ENCODE measurements at places on chromosomes 6 and 20.
A peak's percentile ranks its signal among the peaks of the same experiment; 100 is the strongest.

- peak; percentile 82 for DNase-seq
These were observed 64.2 kb downstream of the SGK1 start for GRCh38 chr6:134253681-134254080.

- DNase-seq = peak; percentile 67
These were observed 50.0 kb upstream of the DST start for GRCh38 chr6:56692523-56693245.

GRCh38 chr6:167928111-167928510 lies 69.4 kb upstream of the KIF25 start:
- no peak for DNase-seq

- DNase-seq = no peak
These were observed 18.9 kb upstream of the GTF3C6 start for GRCh38 chr6:110939429-110940200.

DNA sequence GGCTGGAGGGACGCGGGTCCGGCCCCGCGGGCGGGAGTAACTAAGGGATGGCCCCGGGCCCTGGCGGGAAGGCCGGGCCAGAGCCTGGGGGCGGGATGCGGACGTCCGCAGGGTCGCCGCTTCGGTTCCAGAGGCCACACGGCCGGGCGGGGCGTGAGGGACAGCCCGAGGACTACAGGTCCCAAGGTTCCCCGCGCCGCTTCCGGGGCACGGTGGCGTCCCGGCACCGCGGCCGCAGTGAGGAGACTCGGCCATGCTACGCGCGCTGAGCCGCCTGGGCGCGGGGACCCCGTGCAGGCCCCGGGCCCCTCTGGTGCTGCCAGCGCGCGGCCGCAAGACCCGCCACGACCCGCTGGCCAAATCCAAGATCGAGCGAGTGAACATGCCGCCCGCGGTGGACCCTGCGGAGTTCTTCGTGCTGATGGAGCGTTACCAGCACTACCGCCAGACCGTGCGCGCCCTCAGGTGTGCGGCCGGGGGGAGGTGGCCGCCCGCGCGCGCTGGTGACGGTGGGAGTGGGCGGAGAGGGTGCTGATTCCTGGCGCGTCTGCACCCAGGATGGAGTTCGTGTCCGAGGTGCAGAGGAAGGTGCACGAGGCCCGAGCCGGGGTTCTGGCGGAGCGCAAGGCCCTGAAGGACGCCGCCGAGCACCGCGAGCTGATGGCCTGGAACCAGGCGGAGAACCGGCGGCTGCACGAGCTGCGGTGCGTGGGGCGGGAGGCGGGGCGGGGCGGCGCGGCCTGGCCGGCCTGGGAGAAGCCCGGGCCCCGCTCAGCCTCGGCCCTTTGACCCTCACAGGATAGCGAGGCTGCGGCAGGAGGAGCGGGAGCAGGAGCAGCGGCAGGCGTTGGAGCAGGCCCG lies at the start of gene MRPS26:
Gene MRPS26 (plus strand): TSS at position 237 of the 861 bp plus-strand sequence. CDS start 17 bp downstream, at position 254.
- peak; percentile 87 for DNase-seq

- DNase-seq = no peak
These were observed 31.6 kb upstream of the LAMA4 start for GRCh38 chr6:112286010-112286409.

DNA sequence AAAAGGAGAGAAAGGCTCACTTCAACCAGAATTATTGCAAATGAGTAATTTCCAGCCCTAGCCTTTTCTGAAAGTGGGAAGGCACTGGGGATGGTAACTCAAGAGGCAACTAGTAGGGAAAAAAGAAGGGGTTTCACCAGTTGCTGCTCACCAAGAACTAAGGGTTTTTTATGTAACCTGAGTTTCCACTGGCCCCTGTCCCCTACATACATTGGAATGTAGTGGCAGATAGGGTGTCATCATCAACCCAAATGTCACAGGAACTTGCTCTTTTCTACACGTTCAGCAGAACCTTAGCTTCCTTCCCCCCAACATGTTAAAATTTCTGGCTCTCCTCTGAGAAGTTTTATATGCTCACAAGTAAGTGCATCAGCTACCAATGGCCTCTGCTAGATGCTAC lies 38.2 kb upstream of the PKHD1 start:
- no peak for DNase-seq

- DNase-seq = no peak
These were observed 462.9 kb downstream of the COL12A1 start for GRCh38 chr6:74742793-74743508.

- DNase-seq = peak; percentile 23
These were observed 47.7 kb downstream of the AKAP7 start for GRCh38 chr6:131182991-131183425.

DNA sequence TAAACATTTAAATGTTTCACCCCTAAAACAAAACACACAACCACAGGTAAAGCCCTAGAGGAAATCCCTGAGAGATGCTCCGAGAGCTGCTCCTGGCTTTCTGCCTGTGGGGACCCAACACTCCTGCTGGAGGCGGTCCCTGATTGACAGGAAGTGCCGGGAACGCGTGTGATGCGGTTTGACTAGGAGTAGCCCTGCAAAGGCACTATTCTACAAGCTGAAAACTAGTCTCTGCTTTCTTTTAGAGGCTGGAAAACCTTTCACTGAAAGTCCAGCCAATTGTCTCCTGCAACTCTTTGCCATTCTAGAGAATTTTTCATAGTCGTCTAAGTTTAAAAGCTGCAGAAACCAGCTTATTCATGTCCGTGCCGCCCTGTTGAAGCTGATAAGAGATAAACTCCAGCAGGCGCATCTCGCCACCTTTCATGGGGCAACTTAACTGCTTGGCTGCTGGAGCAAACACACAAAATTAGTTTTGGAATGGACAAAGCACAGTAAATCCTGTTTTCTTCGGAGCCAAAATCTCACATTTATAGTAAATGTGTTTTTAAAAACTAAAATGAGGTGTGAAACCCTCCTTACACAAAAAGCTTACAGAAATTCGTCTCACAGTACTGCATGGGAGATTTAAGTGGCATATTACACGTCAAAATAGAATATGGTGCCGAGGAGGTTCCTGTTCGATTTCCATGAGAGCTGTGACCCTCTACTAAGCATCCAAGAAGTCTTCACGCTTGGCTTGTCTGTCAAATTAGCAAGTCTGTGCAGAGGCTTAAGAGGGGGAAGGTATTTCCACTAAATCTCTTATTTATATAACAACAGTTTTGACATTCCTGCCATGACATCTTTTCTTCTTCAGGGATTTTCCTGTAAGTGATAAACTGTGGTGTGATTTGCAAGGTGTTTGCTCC lies 46.9 kb downstream of the DACT2 start:
- no peak for DNase-seq

GRCh38 chr6:160160450-160160849 lies 38.8 kb downstream of the SLC22A1 start:
- DNase-seq = peak; percentile 18

DNA sequence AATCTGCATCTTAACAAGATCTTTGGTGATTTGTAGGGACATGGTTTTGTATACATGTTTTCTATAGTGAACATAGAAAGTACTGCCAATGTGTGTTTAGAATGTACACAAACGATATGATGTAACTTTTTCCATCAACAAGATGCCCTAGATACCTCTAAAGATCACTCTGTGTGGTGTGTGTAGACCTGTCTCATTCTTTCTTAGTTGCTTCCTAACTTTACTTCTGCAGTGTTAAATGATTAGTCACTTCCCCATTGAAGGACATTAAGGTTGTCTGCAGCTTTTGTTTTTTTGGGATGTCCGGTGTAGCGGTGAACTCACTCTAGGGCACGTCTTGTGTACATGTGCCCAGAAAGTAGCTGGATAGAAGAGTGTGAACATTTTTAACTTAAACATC lies 35.9 kb downstream of the CDYL start:
- peak; percentile 8 for DNase-seq

- DNase-seq = no peak
These were observed 18.1 kb downstream of the TFAP2A start for GRCh38 chr6:10396785-10397184.

DNA sequence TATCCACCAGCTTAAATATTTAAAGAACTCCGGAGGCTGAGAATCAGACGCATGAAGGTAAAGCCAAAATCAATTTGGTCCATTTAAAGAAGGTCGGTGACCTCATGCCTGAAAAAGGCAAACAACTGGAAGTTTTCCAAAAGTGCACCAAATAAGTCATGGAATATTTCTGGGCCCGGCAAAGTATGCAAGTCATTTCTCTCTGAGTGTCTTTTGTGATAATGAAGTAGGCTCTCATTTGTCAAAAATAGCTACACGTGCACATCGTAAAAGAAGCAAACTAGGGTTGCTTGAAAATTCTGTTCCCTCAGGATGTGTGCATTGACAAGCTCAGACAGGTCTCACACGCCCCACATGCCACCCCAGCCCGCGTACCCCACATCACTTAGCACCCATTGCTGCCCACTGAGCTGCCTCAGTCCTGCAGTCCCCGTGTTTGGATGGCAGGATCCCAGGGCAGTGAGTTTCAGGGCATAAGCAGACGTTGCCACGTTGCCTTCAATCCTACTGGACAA lies 20.5 kb upstream of the PYGB start:
- DNase-seq = peak; percentile 96

GRCh38 chr6:119105282-119105681 lies 26.8 kb upstream of the FAM184A start:
- no peak for DNase-seq

GRCh38 chr20:53711333-53712211 lies 117.9 kb upstream of the ZNF217 start:
- DNase-seq = no peak

DNA sequence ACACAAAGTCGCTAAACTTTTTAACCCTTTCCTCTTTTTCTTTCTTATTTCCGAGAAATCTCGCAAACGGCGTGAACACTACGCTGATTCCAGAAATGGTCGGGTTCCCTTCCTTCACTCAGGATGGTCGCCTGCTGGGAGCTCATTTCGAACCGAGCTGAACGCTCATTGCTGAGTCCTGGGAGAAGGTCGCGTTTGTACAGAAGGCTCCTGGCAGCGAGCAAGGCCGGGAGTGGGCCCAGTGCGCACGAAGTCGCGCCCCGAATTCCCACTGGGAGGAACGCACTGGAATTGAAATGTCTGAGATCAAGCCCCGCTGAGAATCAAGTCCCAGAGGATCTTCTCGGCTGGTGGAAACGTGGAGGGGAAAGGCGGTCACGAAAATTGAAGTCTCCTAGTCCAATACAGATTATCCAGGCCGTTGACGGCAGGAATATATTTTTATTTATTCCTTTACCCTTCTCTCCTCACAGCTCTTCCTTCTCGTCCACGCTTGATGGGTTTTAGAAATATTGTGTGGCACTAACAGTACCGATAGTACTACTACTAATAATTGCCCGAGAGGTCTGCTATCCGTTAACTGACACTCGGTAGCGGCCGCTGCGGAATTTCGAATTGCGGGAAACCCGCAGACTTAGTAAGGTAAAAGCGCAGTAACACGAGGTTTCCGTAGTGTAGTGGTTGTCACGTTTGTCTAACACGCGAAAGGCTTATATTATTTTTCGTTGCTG lies 207.2 kb upstream of the ZNF184 start:
- DNase-seq = no peak

GRCh38 chr6:21166754-21167153 lies 426.8 kb upstream of the SOX4 start:
- no peak for DNase-seq

DNA sequence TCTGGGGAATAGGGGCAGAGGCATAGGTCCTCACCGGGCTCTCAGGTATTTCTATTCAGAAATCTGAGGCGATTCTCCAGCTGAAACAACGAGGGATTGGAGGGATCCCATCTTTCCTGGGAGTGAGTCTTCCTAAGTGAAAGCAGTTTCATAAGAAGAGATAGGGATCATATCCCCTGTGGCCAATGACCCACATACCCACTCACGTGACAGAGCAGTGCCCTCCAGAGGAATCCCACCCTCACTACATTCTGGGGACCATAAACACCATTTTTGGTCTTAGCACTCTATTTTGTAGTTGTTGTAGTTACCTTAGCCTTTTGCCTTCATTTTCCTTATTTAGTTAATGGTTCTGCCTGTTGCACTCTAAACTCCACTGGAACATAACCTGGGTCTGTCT lies 121.1 kb downstream of the GPR63 start:
- no peak for DNase-seq

GRCh38 chr6:11770546-11771466 lies 7.8 kb downstream of the ADTRP start:
- DNase-seq = peak; percentile 100

DNA sequence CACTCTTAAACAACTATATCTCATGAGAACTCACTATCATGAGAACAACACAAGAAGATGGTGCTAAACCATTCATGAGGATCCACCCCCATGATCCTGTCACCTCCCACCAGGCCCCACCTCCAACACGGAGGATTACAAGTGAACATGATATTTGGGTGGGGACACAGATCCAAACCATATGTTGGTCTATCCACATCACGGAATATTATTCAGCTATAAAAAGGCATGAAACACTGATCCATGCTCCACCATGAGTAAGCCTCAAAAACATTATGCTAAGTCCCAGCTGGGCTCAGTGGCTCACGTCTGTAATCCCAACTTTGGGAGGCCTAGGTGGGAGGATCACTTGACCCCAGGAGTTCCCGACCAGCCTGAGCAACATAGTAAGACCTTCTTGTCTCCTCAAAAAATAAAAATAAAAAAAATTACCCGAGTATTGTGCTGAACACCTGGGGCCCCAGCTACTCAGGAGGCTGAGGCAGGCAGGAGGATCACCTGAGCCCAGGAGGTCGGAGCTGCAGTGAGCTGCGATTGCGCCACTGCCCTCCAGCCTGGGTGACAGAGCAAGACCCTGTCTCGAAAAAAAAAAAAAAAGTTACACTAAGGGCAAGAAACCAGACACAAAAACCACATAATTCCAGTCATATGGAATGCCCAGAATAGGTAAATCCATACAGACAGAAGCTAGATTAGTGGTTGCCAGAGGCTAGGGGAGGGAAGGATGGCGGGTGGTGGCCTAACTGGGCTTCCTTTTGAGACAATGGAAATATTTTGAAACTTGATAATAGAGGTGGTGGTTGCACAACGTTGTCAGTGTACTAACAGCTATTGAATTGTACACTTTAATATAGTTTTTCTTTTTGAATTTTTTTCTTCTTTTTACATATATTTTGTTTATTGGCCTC lies 43.1 kb downstream of the ZNF217 start:
- no peak for DNase-seq

- no peak for DNase-seq
These were observed 36.6 kb downstream of the PTPN1 start for GRCh38 chr20:50546729-50547314.

DNA sequence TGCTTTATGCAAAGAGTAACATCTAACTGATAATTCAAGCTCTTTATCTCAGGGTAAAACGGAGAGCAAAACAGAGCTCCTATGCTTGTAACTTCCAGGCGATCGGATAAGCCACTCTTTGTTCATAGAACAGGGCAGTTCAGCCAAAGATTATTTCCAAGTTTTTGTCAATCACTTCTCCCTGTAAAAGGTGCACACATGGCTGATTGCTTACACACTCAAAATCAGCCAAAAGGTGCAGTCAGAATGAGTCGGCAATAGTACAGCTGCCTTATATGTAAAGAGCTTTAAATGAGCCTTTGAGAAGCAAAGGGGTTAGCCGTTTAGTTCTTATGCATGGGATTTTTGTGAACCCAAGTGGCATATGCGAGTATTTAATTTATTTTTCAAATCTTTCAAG lies 449.6 kb upstream of the POU3F2 start:
- DNase-seq = no peak

- DNase-seq = peak; percentile 51
These were observed 158.6 kb upstream of the MLN start for GRCh38 chr6:33962246-33963027.

- DNase-seq = no peak
These were observed 115.8 kb downstream of the TRERF1 start for GRCh38 chr6:42335896-42336295.
